ENCODE measurements at places on chromosomes 1 and 21.

DNA sequence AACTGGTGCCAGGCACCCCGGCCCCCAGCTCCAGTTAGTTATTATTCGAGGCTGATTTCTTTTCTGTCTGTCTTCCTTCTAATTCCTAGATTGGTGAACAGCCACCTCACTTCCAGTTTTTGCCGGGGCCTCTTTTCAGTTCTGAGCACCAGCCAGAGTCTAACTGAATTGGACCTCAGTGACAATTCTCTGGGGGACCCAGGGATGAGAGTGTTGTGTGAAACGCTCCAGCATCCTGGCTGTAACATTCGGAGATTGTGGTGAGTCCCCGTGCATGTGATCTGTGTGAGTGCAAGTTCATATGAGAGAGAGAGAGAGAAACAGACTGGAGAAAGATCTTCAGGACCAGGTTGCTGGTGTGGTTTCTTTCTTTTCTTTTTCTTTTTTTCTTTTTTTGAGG is 13.5 kb downstream of the NLRP3 start:
- DNase-seq: no peak

DNA sequence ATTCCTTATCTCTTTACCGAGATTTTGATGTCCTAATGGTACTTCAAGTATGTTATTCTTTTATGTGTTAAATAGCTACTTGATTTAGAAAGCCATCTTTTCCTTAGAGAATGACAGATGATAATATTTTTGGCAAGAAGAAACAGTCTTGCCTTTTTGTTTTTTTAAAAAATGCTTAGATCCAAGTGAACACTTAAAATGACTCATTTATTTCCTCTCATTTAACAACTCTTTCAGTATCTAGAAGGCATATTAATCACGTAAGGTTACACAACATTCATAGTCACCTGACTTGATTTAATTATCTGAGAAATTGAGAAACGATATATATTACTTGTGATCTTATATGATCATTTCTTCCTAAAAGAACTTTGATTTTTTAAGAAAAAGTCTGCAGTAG is 52.4 kb downstream of the SUCO start:
- no peak for DNase-seq

GRCh38 chr1:201476670-201477344 is 7.8 kb upstream of the PHLDA3 start:
- DNase-seq: peak; percentile 14

- DNase-seq: no peak
These were observed 18.7 kb downstream of the C1orf198 start for GRCh38 chr1:230849451-230850224.

- peak; percentile 98 for DNase-seq
These were observed 492.8 kb downstream of the CAMTA1 start for GRCh38 chr1:7278045-7278444.

GRCh38 chr1:222392556-222392955 is 155.3 kb downstream of the HHIPL2 start:
- DNase-seq: no peak

GRCh38 chr1:97163591-97164275 is 442.1 kb downstream of the PTBP2 start:
- no peak for DNase-seq

GRCh38 chr21:45596704-45597318 is 46.7 kb upstream of the PCBP3 start:
- DNase-seq: no peak

DNA sequence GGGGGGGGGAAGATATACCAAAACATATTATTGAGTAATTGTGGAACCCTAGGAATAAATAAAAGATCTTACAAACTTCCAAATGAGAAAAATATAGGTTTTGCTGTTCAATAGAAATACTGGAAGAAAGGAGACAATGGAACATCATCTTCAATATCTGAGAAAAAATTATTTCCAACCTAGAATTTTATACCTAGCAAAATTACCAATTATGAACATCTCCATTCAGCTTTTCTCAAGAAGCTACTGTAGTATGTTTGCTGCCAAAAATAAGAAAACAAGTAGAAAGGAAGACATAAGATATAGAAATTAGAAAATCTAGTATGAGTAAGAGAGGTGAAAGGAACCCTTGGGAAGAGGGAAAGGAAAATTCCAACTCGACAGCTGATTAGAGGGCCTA is 84.0 kb downstream of the GPR52 start:
- DNase-seq: no peak

- peak; percentile 81 for DNase-seq
These were observed at the start of gene DNAH14 for GRCh38 chr1:224929335-224930237. Gene DNAH14, plus strand, starts transcription at chr1:224929675. Its CDS starts 23,028 bp downstream, at chr1:224952703.

- DNase-seq: no peak
These were observed 11.1 kb downstream of the IFFO2 start for GRCh38 chr1:18945401-18945849.

DNA sequence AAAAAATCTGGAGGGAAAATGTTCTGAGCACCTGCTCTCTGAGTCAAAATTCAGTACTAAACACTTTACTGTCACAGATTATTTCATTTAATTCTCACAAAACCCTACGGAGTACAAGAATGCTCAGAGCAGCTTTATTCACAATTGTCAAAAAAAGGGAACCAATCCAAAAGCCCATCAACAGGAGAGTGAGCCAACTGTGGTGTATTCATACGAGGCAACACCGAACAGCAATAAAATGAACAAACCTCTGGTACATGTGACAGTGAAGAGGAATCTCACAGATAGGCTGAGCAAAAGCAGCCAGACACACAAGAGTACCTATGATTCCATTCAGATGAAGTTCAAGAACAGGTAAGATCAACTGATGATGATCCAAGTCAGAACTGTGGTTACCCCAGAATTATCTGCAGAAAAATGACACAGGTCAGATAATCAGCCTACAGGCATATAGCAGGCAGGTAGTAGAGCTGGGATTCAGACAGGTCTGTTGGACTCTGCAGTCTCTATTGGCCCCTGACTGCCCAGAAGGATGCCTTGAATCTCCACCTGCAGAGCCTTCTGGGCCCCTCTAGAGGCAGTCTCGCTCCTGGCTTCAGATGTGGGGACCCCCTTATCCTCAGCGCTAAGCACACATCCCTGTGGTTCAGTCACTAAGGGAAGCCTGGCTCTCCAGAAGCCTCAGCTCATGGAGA is 19.2 kb downstream of the SLC9A1 start:
- no peak for DNase-seq

GRCh38 chr1:165452336-165453130 is 7.6 kb upstream of the RXRG start:
- no peak for DNase-seq

- DNase-seq: no peak
These were observed 5.8 kb downstream of the CASQ1 start for GRCh38 chr1:160196143-160196542.

Data from NCI-H510A (cell line).